Islet precursor cell (in vitro differentiated cells): ENCODE measurements at places on chromosomes 12 and 14.
A peak's percentile ranks its signal among the peaks of the same experiment; 100 is the strongest.

GRCh38 chr14:96576359-96576758 is 74.2 kb downstream of the PAPOLA start:
- DNase-seq, result no peak

DNA sequence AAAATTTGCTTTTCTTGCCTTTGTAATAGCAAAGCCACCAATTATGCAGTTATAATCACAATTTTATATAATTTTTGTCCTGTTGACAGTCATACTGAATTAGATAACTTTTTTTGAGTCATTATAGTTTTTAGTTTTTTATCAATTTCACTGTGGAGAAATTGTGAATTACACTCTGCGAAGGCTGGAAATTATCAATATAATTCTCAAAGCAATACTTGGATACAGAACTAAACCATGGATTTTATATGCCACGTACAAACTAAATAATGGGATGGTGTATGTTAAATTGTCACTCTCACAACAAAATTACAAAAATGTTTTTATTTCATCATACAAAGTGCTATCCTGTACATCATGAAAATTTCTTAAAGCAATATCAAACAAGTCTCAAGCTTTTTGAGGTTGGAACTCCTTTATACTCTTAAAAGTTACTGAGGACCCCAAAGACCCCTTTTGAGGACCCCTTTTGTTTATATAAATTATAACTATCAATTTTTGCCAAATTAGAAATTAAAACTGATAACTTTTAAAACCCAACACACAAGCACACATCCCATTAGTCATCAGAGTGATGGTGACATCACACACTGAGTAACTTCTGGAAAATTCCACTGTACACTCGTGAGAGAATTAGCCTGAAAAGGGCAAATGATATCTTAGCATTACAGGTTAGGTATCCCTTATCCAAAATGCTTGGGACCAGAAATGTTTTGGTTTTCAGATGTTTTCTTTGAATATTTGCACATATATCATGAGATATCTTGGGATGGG is 19.8 kb upstream of the AQP2 start:
- DNase-seq, result no peak

- DNase-seq, result peak; percentile 84
Observed at GRCh38 chr12:8449355-8449859, 6.4 kb upstream of the CLEC6A start.

- peak; percentile 73 for DNase-seq
Observed at GRCh38 chr14:90642244-90642717, 173.9 kb downstream of the TTC7B start.

- no peak for DNase-seq
Observed at GRCh38 chr12:22881878-22882385, 257.0 kb downstream of the ETNK1 start.

DNA sequence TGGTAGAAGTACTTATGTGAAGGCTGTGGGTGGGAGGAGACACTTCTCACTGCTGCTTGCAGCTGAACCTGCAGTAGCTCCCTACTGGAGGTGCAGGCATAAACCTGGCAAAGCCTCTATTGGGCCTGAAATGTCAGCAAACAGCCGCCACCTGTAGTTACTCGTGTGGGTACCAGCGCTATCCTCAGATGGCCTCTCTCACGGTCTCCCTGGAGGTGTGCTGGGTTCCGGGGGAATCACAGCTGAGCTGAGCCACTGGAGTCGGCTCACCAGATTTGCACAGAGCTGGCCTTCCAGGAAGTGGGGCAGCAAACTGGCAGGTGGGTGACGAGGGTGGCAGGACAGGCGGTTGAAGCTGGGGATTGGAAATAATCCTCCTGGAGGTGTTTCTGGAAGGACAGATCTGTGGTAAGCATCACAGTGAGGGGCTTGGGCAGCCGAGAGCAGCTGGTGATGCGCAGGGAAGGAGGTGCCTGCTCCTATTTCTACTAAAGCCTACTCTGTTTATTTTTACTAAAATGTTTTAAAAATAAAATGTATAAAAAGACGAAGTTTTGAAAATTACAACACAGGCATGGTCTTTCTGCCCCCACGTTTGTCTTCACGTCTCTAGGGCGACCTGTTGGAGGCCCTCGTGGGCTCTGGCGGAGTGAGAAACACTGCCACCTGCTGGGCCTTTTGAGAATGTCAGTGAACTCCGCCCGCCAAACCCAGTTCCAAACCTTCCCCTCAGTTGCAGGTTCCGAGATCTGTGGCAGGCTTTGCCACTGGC is 67.8 kb upstream of the PLEKHG3 start:
- peak; percentile 91 for DNase-seq

- no peak for DNase-seq
Observed at GRCh38 chr12:6866920-6867412, 365 bp upstream of the TPI1 start.

- DNase-seq, result peak; percentile 82
Observed at GRCh38 chr12:92144631-92145480, 790 bp downstream of the BTG1 start.

DNA sequence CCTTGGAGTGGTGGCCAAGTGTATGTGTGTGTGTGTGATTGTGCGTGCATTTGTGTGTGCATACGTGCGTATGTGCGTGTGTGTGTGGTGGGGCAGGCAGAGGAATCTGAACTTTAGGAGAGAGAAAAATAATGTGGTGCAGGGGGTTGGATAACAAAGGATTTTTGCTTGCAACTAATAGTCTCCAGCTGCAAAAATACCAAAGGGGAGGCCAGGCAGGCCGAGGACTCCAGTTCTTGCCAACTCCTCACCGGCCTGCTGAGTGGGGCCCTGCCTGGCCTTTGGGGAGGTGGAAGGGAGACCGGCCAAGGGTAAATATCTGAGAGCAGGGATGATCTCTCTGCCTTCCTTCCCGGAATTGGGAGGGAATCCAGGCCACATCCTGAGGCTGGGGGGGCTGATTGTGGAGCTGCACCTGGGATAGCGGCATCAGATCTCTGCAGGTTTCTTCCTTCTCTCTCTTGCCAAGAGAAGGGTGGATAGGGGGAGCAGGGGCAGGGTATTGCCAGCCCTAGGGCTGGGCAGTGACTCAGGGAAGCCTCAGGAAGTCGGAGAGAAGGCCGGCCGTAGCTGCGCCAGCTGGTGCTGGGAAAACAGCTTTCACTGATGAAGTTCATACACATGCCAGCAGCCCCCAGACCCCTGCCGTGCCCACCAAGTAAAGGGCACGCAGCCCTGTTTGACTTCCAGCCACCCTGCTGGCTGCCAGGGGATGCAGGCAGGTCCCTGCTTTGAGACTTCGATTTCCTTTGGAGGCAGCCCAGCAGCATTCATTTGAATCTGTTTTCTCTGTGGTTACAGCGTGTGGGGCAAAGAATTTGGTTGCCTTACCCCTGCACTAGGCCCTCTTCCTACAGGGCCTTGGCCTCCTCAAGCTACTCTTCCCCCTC is 4.6 kb upstream of the LRP1-AS start:
- no peak for DNase-seq

DNA sequence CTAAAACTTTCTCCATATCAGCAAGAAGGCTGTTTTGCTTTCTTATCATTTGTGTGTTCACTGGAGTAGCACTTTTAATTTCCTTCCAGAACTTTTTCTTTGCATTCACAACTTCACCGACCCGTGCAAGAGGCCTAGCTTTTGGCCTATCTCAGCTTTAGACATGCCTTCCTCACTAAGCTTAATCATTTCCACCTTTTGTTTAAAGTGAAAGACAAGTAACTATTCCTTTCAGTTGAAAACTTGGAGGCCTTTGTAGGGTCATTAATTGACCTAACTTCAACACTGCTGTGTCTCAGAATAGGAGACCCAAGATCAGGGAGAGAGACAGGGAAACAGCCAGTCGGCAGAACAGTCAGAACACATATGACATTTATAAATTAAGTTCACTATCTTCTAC is 39.3 kb downstream of the BBS10 start:
- DNase-seq, result no peak

DNA sequence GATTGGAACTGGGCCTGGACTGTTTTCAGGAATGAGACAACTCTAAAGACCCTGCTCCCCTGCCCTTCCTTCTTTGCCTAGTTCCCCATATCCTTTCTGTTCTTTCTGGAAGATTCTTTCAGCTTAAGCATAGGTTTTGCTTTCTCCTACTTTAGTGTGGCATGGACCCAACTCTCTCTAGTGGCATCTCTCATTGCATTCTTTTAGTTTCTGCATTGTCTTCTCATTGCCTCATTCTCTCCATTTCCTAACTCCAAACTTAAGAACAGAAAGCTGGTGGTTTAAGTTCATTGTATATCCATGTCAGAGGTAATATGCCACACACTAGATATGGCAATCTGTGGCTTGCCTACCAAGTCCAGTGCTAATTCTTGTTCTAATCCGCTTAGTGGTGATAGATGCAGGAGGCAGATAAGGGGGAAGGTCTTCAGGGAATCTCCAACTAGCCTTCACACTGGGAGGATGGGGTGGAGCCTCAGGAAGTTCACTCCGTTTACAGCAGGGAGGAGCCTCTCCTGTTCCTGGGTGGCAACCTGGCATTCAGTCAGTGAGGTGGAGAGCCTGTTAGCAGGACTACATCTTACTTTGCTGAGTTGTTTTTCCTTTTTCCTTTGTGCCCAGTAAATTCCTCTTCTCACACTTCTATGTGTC is 165.1 kb upstream of the LMNTD1 start:
- DNase-seq, result no peak

GRCh38 chr14:88866305-88866704 is 41.9 kb downstream of the TTC8 start:
- DNase-seq, result no peak

DNA sequence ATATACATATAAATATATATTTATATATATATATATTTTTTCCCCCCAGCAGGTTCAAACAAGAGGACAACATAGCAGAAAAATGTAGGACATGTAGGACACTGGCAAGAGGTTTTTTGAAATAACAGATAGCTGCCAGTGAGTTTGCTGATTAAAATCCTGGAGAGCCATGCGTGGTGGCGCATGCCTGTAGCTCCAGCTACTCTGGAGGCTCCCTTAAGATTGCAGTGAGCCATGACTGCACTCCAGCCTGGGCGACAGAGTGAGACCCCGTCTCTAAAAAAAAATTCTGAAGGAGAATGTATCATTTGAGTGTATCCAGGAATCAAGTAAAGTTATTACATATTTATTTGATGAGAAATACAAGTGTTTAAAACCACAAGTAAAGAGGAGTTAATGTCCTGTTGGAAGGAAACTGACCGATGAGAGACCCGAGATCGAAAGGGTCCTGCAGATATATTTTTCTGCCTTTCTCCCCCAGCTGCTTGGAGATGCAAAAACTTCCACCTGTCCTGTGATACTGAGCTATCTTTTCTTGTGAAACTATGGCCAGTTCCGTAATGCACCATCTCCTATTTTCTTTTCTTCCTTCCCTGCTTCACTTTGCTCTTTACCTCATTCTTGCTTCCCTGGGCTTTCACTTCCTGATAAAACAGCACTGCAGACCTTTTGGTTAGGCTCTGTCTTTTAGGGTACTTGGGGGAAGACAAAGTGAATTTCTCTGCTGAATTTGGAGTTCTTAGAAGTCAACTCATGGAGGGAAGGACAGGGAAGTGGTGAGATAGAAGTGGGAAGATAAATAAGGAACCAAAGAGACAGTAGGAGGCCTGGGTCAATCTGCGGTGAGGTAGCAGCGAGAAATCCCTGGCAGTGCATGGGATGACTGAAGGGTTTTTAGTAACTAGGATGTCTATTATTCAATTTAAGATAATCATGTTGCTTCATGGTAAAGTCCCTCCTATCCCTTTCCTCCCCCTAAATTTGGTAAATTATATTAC is 41.2 kb upstream of the SLC2A13 start:
- no peak for DNase-seq

GRCh38 chr14:36857136-36857535 is 195.5 kb downstream of the PAX9 start:
- DNase-seq, result no peak

- DNase-seq, result peak; percentile 17
Observed at GRCh38 chr12:57072661-57073060, 5.9 kb downstream of the NEMP1 start.

GRCh38 chr14:24079491-24080141 is 8.3 kb downstream of the CPNE6 start:
- peak; percentile 76 for DNase-seq

DNA sequence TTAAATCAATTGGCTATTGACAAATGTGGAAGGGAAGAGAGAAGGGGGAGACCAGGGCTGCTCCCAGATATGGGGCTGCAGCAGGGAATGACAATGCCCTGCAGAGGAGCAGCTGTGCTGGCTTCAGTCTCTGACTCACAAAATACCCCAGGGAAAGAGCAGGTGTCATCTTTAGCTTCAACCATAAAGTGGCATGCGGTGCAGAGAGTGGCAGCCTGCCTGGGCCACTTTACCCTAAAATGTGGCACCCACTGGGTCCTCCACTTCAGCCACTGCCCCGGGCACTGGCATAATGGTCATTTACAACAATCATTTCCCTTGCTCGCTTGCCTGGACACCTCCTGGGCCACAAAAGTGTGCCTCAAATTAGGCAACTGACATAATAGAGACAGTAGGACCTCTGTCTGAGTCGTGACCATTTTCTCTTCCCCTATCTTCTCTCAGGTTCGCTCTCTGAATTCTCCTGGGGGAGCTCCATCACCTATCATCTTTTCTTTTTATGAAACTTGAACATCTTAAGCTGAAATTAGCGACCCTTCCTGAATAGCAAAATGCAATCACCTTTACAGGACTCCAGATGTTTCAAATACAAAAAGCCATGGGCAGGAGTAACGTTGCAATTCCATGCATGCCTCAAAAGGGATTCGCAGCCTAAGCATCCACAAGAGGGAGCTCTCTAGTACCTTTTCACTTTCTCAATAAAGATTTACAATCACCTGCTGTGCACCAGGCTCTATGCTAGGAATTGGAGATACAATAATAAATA is 179.9 kb upstream of the ATF7IP start:
- peak; percentile 78 for DNase-seq

DNA sequence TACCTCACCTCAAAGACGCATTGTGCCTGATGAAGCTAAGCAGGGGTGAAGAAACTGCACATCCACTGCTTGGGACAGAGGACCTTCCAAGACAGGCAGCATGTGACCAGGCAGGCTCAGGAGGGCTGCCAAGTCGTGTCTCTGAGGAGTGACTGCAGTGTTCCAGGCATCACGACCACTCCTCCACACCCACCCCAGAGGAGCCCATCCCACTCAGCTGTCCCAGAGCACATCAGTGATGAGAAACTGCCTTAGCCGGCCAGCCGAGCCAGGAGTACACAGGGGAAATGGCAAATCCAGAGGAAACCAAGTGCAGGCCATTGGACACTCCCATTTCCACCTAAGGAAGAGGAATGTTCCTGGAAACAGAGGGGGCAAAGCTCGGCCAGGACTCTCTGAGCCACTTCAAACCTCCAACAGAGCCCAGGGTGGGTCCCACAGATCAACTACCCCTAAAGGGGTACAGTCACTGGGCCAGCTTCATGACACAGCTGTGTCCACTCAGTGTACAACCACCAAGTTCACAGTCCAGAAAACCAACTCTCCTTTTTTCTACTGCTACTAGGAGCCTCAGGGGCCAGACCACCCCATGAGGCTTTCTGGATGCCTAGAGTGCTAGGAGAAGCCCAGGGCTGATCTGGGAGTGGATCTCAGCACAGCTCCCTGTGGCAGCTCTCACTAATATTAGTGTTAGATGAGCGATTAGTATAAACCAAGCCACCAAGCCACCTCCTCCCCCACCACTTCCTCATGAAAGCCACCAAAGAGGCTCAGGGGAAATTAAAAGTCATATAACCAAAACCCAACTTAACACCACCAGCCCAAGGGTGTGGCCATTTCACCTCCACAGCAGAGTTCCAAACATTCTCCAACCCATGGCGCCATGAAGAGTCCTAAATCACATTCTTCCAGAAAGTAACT is 15.4 kb downstream of the PXN start:
- DNase-seq, result peak; percentile 72
